ENCODE measurements at places on chromosomes 3 and 15.

DNA sequence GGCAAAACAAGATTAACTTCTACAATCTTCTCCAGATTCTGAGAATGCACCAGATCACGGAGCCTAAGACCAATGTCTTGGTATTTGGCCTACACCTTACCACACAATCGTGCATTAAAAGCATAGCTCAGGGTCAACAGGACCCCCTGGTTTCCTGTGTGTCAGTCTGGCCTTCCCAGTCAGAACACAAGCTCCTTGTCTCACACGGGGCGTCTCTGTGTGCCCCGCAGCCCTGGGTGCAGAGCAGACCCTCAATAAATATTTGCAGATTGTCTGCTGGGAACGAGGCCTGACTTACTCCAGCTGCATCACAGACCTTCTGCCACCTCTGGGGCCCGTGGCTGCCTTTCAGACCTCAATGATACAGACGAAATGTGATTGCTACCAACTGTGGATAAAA, 82.5 kb upstream of the CTNNB1 start:
- DNase-seq = no peak

DNA sequence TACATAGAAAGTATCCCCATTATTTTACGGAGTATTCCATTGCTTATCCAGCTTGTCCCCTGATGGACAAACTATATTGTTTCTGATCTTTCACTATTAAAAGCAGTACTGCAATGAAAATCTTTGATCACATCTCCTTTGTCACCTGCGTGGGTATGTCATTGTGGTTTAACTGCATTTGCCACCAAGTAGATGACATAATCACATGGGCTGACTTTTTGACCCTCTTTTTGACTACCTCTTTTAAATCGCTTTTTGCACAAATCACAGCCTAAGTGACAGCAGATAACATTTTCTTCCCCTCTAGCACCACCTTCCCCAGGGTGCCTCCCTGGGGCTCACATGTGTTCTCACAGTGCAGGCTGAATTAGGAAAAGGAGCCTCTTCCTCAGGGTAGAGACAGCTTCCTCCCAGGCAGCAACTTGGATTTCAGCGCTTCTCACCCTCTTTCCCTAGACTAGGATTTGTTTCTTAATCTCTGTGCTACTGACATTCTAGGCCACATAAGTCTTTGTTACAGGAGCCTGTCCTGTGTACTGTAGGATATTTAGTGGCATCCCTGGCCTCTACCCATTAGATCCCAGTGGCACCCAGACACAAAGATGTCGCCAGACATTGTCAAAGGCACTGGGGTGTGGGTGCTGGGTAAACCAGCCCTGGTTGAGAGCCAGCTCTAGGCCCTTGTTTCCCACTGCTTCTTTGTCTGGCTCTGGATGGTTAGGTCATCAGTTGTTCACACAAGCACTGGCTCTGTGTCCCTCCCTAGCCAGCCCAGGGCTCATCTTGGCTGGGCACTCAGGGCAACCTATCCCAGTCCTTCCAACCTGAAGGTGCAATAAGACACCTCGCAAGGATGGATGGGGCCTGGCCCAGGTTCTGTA, 1.3 kb upstream of the RBP1 start:
- DNase-seq = no peak

GRCh38 chr3:57777774-57778173, 21.7 kb downstream of the SLMAP start:
- DNase-seq = no peak

DNA sequence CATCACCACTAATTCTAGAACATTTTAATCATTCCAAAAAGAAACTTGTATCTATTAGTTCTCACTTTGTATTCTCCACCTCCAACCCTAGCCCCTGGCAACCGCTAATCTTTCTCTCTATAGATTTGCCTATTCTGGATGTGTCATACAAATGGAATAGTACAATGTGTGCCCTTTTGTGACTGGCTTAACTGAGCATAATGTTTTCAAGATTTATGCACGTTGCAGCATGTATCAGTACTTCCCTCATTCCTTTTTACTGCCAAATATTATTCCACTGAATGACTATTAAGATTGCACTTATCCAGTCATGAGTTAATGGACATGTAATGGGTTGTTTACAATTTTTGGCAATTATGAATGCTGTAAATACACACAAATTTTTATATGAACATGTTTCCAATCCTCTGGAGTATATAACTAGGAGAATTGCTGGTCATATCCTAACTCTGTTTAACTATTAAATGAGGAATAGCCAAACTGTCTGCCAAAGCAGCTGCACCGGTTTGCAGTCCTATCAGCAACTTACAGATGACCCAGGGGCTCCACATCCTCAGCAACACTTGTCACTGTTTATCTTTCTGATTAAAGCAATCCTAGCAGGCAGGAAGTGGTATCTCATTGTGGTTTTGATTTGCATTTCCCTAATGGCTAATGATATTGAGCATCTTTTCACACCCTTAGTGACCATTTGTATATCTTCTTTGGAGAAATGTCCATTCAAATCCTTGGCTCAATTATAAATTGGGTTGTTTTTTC, 42.9 kb downstream of the DCUN1D1 start:
- DNase-seq = no peak

DNA sequence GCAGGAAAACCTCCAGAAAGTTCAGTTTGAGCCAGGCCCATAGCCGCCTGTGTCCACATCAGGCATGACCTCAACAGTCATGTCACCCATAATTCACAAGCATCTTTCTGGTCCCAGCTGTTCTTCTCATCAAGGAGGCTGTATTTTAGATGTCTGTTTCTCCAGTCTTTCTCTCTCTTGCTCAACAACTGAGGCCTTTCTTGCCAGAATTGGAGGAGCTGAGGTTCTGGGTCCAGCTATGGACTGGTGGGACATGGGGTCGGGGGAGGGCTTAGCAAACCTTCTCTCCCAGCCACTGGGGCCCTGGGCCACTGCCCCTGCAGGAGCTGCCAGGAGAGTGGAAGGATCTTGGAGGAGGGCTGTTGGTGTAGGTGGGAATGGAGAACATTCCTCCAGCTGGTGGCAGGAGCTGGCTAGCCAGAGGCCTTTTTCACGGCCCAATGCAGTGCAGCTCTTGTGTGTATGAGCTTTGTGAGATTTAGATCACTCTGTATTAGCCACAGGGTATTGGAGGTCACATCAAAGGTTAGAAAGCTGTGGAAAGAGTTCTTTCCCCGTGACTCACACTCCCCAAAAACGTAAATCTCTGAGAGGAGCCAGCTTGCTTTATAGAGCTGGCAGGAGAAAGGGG, 23.5 kb downstream of the MAGEF1 start:
- DNase-seq = no peak
